Prostate gland (tissue), 2 donors: ENCODE measurements at places on chromosomes 3 and 15. TPM values are rescaled to one million over a fixed set of nuclear protein-coding genes. Genes with fewer than 3 reads are reported as not detected.

CORO2B gene
- 1.4 TPM for total RNA-seq

SLC51A gene
- total RNA-seq: 32.1 TPM

GRCh38 chr3:128709038-128709437, 16.9 kb upstream of the RAB7A start:
- DNase-seq: no peak

GRCh38 chr15:73227433-73228056, 141.2 kb downstream of the HCN4 start:
- DNase-seq: no peak

GRCh38 chr3:122014741-122015140, 7.3 kb downstream of the ILDR1 start:
- no peak for DNase-seq

DNA sequence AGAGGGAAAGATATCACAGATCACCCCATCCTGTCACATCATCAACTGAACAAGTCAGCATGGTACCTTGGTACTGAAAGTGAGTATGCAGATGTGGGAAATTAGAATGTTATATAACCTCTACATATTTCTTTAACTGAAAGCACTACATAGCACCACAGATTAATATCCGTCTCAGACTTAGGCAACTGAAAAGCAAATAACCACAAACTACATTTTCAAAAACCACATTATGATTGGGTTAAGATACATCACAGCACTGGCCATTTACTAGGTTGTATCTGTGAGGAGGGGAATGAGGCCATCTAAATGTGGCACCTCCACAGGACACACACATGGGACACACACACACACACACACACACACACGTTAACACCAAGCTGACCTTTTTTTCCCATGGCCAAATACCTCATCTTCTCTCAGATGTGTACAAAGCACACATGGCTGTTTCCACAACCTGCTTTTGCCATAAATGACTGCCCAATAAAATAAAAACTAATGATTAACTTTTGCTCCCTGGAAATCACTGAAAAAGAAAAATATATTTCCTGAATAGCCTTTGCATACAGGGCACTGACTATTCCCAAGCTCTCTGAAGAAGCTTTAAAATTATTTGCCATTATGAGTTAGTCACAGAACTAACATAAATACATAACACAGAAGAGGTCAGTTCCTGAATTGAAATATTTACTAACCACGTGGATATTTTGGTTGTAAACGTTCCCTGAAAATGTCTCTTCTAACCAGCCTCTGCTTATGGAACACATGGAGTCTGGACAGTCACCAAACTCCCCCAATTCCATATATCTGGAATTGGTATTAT, 60.1 kb downstream of the SUMF1 start:
- no peak for DNase-seq

DNA sequence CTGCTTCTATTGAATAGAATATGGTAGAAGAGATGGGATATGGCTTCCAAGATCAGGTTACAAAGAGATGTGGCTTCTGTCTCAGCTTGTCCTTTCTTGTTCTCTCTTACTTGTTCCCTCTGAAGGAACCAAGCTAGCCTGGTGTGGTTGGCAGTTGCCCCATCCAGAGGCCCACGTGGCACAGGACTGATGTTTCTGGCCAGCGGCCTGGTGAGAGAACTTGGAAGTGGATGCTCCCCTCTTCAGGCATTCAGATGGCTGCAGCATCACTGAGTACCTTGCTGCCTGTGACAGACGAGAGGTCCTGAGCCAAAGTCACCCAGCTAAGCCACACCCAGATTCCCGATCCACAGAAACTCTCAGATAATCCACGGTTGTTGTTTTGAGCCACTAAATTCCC, 183.6 kb downstream of the NSMCE3 start:
- DNase-seq: no peak

- DNase-seq: no peak
These were observed 119.5 kb downstream of the ZNF280D start for GRCh38 chr15:56613811-56614210.

DNA sequence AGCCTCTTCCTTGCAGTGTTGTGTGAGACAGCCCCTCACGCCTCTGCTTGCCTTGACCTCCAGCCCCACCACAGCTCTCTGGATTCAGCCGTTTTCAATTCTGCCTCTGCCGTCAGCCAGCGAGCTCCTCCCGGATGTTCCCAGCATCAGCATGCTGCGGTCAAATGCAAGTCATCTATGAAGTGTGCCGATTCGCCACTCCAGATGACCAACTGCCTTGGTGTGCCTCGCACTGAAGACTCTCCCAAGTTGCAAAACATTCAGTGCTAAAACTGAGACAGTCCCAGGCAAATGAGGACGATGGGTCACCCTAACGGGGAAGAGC, 30.6 kb upstream of the RASA2 start:
- DNase-seq: no peak

GRCh38 chr3:61929617-61930016, 368.2 kb downstream of the PTPRG start:
- no peak for DNase-seq

DNA sequence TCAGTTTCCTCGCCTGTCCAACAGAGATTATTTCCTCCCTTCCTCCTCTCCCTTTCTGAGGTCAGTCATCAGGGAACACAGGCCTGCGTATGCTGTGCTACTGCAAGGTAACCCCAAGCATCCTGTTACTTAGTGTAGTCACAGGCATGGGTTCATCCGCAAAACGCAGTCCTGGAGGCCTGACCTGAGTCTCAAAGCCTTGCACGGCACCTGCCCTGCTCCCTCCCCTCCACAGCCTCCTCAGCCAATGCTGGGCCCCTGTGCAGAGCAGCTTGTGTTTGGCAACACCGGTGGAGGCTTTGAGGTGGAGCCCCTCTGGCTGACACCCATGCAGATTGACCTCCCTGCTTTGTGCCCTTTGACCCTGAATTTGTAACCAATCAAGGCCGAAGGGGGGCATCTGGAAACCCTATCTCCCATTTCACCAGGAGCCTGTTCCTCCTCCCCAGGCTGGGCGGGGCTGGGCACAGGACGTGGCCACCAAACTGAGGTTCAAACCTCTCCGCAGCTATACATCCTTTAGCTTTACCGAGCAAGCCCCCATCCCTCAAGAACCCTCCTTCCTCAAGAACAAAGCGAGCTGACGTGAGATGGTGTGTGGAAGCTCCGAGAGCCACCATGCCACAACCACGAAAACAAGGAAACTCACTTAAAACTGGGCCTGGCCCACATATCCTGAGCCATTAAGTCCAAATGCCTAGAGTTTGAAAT, 21.5 kb downstream of the TKT start:
- no peak for DNase-seq

DNA sequence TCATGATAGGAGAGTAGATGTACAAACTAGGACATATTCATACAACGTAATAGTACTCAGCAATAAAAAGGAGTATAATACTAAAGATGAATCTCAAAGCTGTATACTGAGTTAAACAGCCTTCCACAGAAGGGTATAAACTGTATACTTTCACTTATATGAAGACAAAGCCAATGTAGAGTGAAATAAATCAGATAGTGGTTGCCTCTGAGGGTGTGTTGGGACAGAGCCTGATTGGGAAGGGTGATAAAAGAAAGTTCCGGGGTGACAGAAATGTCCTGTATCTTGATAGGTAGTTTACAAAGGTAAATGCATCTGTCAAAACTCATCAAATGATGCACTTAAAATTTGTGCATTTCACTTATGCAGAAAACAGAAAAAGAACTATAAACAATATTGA, 122.5 kb downstream of the ADAM10 start:
- no peak for DNase-seq

GRCh38 chr15:33735143-33735542, 233.2 kb upstream of the CHRM5 start:
- DNase-seq: no peak

GRCh38 chr3:180383332-180384020, 218.5 kb upstream of the TTC14 start:
- DNase-seq: no peak

GRCh38 chr3:84600703-84601225, 358.0 kb upstream of the CADM2 start:
- DNase-seq: no peak

- DNase-seq: no peak
These were observed 119.6 kb downstream of the DMXL2 start for GRCh38 chr15:51503003-51503402.
